NCI-H1048 (cell line): ENCODE measurements at places on chromosomes 4 and X.

DNA sequence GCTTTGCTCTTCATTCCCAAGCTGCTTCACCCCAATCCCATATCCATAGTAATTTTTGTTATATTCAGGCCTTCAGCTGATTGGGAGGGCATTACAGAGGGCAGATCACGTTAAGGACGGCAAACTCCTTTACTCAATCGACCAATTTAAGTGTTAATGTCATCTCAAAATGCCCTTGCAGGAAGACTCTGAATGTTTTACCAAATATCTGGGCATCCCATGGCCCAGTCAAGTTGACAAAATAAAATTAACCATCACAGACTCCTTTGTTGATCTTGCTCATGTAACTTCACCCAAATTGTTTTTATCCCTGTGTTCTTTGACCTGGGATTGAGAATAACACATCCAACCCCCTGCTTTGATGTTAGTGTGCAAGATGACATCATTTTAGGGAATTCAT is 1018.3 kb upstream of the LCORL start:
- DNase-seq, result no peak

DNA sequence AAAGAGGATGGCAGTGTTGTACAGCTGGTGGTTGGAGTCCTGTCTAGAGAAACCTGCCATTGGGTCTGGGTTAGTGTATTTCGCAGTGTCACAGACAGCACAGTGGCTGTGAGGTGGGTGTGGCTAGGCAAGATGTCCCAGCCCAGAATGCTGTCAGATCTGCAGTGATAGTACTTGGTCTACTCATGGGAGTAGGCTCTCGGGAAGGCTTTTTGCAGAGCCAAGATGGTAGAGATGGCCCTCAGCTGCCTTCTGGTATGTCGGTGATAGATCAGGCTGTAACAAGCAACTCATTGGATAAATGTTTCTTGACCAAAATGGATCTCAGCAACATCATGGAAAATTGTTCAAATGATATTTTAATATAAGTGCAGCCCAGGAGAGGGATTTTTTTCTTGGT is 84.3 kb upstream of the WDR1 start:
- DNase-seq, result no peak

DNA sequence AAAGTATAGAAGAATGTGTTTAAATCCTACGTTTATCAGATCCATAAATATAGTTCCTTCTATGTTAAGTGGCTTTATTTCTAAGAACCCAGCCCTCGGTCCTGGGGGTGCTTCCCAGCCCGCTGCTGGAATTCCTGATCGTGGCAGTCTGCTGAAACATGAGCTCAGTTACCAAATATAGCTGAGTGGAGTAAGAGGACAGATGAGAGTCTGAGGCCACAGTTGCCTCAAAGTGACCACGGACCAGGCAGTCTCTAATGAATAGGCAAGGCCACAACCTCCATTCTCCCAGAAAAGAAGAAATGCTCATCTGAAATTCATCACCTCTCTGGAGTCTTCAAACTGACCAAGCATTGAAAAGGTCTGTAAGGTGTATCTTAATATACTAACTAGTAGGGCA is at the start of gene PALLD:
Gene PALLD (plus strand): TSS at position 219 of the 400 bp plus-strand sequence.
- DNase-seq, result no peak

GRCh38 chrX:31165241-31166035 is 93.6 kb upstream of the FTHL17 start:
- DNase-seq, result no peak

GRCh38 chrX:11537141-11537540 is 128.6 kb downstream of the ARHGAP6 start:
- DNase-seq, result no peak

DNA sequence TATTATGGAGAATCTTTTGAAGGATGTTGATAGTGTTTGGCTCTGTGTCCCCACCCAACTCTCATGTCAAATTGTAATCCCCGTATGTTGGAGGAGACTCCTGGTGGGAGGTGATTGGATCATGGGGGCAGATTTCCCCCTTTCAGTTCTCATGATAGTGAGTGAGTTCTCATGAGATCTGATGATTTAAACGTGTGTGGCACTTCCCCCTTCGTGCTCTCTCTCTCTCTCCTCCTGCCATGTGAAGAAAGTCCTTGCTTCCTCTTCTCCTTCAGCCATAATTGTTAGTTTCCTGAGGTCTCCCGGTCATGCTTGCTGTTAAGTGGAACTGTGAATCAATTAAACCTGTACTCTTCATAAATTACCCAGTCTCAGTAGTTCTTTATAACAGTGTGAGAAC is 166.1 kb upstream of the NUDT6 start:
- no peak for DNase-seq

GRCh38 chr4:146342600-146343192 is 128.4 kb downstream of the REELD1 start:
- DNase-seq, result peak; percentile 41

- DNase-seq, result no peak
These were observed 221.4 kb downstream of the TACR3 start for GRCh38 chr4:103498161-103499070.
